ENCODE measurements at places on chromosomes 12 and 14.

DNA sequence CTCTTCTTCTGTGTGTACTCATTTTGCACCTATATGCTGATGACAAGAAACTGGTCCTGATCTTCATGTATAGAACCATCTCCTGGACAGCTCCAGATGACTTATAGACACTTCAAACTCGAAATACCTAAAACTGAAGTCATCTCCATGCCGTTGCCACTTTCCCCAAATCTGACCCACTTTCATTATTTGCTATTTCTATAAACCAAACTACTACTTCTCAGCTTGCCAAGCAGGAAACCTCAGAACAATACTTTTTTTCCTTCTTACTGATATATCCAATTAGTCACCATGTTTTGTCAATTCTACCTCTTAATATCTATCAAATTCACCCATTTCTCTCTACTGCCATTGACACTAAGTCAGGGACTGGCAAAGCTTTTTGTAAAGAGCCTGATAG lies 14.8 kb downstream of the SGPP1 start:
- DNase-seq: no peak

DNA sequence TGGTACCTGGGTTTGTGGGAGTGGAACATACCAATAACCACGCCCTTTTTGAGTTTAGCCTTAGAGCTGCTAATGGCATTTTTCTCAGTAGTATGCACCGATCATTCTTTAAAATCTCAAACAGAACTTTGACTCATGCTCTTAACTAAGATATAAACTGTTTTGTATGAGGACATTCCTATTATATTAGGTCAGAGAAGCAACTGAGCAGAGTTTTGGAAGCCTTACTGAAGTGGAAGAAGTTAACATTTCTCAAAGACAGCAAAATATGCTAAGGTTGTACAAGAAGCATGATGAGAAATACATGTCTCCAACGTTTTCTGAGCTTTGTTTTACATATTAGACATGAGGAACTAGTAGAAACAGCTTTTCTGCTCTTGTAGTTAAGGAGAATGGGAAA lies 819.2 kb downstream of the FSCB start:
- DNase-seq: no peak

GRCh38 chr14:90613453-90613852 lies 202.8 kb downstream of the TTC7B start:
- DNase-seq: no peak

GRCh38 chr14:51228890-51229289 lies 11.2 kb upstream of the TMX1 start:
- peak; percentile 26 for DNase-seq

GRCh38 chr12:49347311-49348193 lies 864 bp downstream of the DNAJC22 start:
- no peak for DNase-seq

All from urinary bladder (tissue), 4 donors.